ENCODE measurements at places on chromosomes 6 and 20.
A peak's percentile ranks its signal among the peaks of the same experiment; 100 is the strongest.

- no peak for DNase-seq
These were observed 1.1 kb downstream of the JAG1 start for GRCh38 chr20:10672624-10673127.

DNA sequence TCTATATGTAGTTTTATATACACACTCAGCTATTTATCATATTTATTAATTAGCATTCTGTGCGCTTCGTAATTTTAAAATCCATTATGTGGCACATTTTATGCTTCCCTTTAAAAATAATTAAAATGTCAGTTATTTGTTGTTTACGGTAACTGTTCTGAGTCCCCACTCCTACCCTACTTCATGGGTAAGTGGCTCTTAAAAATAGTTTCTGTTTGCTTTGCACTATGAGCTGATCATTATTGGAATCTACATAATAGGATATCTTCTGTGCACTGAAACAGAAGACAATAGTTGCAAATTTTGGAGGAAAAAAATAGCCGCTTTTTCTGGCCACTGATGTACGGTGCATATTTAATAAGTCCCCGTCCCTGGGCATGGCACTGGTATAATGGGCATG lies 25.2 kb downstream of the LCA5 start:
- no peak for DNase-seq

GRCh38 chr20:34452281-34452982 lies 63.8 kb upstream of the DYNLRB1 start:
- no peak for DNase-seq

DNA sequence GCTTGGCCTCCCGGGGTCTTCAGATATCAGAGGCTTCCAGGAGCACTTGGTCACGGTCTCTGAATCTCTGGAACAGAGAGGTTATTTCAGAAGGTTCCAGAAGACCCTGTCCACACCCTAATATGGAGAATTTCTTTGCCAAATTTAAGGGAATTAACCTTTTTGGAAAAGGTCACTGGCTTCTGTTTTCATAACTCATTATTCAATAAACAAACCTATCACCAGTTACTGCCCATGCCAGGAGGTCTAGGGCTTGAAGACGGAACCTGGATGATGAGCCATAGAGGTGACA lies 507 bp upstream of the CST4 start:
- no peak for DNase-seq

- no peak for DNase-seq
These were observed 99.7 kb upstream of the HIVEP1 start for GRCh38 chr6:11912420-11912819.

GRCh38 chr6:145814501-145815308 lies at the start of gene FBXO30:
TSS of gene FBXO30 (minus strand) at chr6:145814795. CDS start at chr6:145806405, 8,390 bp downstream.
- peak; percentile 93 for DNase-seq

- no peak for DNase-seq
These were observed 31.4 kb downstream of the COL11A2 start for GRCh38 chr6:33160728-33161344.

GRCh38 chr6:13872681-13873080 lies 52.1 kb upstream of the RNF182 start:
- no peak for DNase-seq

GRCh38 chr20:40692240-40693011 lies 3.4 kb upstream of the MAFB start:
- DNase-seq = no peak

GRCh38 chr6:11430036-11430435 lies 107.5 kb upstream of the TMEM170B start:
- DNase-seq = no peak

GRCh38 chr6:42960243-42961019 lies at the start of gene GNMT:
TSS of gene GNMT (plus strand) at chr6:42960754. CDS start at chr6:42960768, 14 bp downstream.
- DNase-seq = no peak

DNA sequence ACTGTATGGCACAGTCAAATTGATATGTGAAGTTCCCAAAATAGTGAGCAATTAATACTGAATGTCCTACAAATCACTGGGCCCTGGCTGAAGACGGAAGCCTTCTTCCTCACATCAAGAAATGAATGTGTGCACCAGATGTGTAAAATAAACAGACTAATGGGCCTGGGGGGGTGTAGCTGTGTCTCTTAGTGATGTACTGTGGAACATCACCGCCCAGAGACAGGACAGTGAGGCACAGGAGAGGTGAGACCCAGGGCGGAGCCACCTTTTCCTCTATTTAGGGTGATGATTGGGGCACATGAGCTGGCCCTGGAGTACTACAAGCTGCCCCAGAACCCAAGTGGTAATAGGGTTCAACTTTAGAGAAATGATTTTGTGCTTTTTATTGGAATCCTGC lies 368.5 kb upstream of the ARID1B start:
- no peak for DNase-seq

- DNase-seq = no peak
These were observed 43.0 kb upstream of the TMEM200A start for GRCh38 chr6:130322673-130323268.

DNA sequence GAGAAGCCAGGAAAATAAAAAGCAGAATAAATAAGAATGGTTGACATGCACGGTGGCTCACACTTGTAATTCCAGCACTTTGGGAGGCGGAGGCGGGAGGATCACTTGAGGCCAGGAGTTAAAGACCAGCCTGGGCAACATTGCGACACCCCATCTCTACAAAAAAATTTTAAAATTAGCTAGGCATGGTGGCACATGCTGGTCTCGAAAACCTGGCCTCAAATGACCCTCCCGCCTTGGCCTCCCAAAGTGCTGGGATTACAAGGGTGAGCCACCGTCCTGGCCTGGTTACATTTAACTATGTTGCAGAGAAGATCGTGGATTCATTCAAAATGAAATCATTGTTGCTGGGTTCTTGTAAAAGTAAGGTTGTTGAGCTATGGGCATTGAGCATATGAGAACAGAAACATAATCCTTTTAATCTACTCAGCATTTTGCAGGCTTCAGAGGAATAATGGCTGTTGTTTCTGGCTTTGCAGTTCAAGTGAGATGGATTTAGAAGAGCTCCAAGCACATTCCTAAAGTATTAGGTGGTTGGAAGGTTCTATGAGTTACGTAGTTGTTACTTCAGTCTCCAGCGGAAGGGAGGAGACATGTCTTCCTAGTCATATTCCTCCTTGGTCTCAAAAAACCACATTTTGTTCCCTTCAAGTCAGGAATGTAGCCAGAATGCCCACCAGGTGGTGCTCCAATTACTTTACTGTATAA lies 45.6 kb upstream of the RAB23 start:
- DNase-seq = no peak

- peak; percentile 37 for DNase-seq
These were observed 289.2 kb downstream of the CD83 start for GRCh38 chr6:14406614-14407331.

GRCh38 chr6:108822401-108822800 lies 25.8 kb upstream of the ARMC2 start:
- no peak for DNase-seq

DNA sequence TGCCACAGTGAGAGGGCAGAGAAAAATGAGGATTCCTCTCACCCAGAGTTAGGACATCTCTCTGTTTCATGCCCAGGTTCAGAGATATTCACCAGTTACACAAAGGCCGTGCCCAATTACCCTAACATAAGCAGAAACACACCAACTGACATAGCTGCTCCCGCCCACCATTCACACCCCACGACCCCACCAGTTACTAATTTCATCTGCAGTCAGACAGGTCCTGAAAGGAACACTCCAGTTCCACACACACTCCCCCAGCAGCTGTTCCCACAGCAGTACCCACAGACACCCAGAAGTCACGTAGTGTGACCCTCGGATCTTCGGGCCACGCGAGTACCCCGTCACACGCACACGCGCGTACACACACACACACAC lies 532 bp downstream of the TMEM74B start:
- no peak for DNase-seq

GRCh38 chr20:63978319-63979228 lies 868 bp downstream of the SAMD10 start:
- no peak for DNase-seq

GRCh38 chr6:88683734-88684133 lies 279.7 kb downstream of the RNGTT start:
- DNase-seq = no peak

DNA sequence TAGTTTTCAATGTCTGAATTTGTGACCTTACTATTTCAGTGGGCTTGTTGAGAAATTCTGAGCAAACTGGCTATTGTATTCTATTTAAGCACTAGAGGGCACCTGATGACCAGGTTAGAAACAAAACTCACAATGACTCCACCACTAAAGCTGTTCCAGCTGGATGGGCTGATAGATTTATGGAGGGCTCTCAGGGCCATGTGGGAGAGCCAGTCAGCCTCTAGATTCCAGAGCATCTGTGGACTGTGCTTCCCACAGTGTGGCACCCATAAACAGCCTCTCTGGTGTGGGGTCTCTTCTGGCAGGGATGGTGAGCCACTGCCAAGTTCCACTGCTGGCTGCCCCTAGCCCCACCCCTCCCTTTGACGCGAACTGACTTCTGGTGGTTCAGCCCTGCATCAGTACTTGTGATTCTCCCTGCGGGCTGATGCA lies 29.2 kb downstream of the C6orf58 start:
- no peak for DNase-seq

Measured in vagina (tissue), 2 donors.